ENCODE measurements at places on chromosomes 12 and 14.

DNA sequence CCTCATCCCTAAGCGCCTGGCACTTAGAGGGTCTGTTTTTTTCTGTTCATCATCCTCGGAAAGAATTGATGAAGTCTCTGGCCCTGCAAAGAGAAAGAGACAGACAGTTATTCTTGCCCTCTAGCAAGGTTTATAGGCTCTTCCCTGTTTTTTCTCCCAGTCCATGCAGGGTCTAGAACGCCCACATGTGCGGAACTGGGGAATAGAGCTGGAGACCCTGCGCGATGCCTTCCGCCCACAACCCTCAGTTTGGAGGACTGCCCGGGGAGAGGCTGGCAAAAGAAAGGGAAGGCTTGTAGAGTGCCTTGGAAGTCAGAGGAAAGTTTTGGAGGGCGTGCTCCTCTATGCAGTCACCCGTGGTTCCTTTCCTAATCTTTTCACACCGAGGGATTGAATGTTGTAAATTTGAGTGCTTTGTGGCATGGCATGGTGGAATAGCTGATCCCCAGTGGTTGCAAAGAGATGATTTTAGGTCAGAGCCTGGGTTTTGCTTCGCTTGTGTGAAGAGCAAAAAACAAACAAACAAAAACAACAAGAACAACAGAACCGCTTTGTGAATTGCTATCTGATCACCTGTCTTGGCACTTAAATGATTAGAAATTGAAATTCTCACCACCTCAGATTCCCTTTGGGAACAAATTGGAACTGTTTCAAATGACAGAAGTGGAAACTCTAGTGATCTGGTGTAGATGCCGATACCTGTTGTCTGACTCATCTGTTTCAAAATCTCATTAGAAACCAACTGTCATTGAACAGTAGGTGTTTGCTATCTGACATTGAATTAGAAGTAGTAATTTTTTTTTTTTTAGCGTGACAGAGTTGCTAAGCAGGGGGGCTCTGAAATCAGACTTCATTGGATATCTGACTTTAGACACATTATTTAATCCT is 947 bp downstream of the GAS2L3 start:
- DNase-seq = no peak

- DNase-seq = no peak
Measured at GRCh38 chr12:123083661-123084571, 67.0 kb downstream of the PITPNM2 start.

DNA sequence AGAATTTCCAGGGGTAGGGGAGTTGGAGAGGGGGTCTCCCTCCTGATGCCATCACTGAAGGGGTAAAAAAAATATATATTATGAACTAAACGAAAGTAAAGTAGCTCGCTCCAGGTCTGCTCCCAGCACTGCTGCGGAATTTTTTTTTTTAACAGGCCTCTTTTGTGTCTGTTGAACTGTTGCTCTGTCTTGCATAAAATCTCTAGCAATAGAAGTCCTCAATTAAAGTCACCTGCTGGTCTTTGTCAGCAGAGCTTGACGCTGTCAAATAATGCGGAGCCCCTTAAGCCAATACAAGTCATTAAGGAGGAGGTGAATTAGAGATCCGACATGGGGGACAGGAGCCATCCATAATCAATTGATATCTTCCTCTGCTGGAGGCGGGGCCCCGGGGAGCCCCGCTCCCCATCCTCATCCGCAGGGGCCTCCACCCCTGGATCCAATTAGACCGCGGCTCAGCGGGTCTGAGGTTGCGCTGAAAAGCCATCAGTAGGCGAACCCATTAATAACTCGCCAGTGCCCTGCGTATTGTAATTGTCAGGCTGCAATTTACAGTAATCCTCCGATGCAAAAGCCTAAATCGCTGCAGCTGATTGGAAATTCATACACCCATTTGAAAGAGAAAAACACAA is 85.6 kb downstream of the DICER1 start:
- DNase-seq = no peak

DNA sequence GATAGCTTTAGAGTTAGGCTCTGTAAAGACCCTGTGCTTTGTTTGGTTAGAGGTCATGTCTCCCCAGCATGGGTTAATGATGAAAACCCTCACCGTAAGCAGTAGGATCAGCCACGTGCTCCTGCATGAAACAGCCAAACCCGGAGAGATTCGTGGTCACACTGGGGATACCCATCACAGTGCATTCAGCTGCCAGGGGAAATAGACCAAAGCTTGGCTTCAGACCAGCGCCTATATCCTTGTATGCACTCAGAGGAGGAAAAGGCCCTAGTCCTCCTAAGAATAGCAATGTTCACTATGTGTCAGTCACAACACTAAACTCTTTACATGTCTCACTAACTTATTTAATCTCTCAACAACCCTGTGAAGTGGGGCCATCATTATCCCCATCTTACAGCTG is 16.3 kb downstream of the SPX start:
- DNase-seq = no peak

DNA sequence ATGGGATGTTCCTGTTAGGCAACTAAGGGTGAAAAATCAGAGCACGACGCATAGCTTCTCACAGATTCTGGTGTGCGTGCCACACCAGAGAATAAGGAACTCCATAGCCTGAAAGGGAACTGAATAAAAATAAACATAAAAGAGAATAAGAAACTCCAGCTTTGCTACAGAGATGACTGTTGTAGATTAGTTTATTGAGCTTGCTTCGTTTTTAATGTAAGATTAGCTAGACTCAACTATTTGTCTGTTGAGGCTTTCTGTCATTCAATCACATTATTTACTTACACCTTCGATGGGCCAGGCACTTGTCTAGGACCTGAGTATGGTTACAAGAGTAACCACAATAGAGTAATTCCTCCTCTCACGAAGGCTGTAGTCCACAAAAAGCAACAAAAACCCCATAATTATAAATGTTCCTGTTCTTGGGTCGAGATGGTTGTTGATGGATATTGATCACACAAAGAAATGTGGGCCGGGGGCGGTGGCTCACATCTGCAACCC is 807 bp upstream of the ZCCHC8 start:
- no peak for DNase-seq

DNA sequence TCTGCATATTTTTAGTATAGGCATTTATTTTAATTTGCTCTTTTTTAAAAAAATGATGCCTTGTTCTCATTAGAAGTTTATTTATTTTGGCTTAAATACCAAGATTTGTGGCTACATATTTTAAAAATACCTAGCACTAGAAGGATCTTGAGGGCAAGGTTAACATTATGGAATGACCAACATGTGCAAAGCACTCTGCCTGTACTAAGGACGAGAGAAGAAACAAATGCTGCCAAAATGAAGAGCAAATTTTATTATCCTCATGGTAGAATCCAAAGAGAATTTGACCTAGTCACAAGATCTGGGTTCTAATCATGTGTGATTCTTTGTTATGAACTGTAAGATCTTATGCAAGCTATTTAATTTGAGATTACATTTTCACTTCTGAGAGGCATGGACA is 2.8 kb downstream of the CAND1 start:
- DNase-seq = no peak

DNA sequence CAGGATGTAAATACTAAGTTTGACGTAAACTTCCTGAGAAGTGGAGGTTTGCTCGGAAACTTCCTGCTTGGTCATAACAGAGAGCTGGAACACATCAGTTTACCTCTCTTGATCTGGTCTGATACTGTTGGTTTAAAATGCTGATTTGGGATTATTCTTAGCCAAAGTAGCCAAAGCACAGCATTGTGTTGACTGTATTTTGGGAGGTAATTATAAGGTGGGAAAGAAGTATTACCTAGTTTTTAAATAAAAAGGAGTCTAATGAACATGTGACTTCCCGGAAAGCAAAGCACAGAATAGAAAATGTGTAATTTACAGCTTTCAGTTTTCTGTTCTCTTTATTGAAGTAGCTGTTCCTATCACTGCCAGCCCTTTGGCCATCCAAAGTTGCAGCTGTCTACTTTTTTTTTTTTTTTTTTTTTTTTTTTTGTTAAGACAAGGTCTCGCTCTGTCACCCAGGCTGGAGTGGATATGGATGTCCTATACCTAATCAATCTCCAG is 52.2 kb upstream of the SRP54 start:
- DNase-seq = no peak

DNA sequence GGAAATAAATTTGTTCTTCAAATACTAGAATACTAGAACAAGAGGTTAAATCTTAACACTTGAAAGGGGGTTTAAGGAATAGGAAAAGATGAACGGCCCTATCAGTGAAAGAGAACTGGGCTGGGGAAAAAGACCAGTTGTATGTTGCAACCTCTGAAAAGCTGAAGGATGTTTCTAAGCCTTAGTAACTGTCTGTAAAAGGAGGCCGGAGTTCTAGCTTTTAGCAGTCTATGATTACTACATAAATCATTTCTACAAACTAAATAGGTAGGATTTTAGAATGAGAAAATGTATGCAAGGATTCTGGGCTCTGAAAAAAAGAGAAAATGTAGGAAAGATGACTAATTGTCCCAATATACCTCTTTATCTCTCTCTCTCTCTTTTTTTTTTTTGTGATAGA is 4.9 kb downstream of the CERS5 start:
- DNase-seq = no peak

DNA sequence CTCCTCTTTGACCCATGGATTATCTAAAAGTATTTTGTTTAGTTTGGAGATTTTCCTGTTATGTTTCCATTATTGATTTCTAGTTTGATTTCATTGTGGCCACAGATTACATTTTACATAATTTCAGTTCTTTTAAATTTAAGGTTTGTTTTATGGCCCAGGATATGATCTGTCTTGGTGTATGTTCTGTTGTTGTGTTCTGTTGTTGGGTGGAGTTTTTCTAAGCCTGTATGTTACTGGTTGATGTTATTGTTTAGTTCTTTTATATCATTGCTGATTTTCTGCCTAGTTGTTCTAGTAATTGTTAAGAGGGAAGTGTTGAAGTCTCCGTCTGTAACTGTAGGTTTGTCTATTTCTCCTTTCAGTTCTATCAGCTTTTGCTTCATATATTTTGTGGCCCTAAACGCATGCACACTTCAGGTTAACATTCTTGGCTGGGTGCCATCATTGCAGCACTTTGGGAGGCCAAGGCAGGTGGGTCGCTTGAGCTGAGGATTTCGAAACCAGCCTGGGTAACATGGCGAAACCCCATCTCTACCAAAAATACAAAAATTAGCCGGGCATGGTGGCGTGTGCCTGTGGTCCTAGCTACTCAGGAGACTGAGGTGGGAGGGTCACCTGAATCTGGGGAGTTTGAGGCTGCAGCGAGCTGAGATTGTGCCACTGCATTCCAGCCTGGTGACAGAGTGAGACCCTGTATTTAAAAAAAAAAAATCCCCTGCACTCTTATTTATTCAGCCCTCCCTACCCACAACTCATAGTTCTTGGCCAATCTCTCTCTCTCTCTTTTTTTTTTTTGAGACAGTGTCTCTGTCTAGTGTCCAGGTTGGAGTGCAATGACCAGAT is 28.1 kb upstream of the CFL2 start:
- DNase-seq = no peak

- DNase-seq = peak; percentile 87
Measured at GRCh38 chr14:51989293-51990234, at the start of gene RTRAF. TSS of gene RTRAF (plus strand) at chr14:51989546. CDS start at chr14:51989640, 94 bp downstream.

Data from stromal cell of bone marrow (primary cell).